Bronchial smooth muscle cell (primary cell): ENCODE measurements at places on chromosomes 13 and 19. TPM values are rescaled to one million over a fixed set of nuclear protein-coding genes. Genes with fewer than 3 reads are reported as not detected.

The ARMC6 gene
- 36.1 and 42.0 TPM in 2 replicates for total RNA-seq

The ZNF491 gene
- total RNA-seq = 2.8 and 3.9 TPM in 2 replicates

The ZFR2 gene
- total RNA-seq = not detected in 2 replicates

The PGLYRP2 gene
- total RNA-seq = not detected in 2 replicates
